ENCODE measurements at places on chromosomes 5 and 9.
A peak's percentile ranks its signal among the peaks of the same experiment; 100 is the strongest.

DNA sequence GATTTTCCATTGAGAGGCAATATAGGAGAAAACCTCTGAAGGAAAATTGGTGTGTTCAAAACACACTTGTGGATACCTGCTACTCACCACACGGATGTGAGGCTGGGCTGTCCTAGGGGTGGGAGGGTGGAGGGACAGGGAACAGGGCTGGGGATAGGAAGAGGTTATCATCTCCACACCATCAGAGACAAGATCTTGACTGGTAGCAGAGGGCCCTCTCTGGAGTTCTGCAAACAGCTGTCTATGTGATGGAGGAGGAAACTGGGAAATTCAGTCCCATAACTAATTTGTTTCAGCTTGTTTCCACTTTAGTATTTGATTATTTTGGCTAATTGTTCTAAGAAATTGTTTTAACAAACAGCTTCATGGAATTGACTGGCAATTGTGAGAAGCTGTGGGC lies 91.6 kb upstream of the FSTL4 start:
- no peak for DNase-seq

DNA sequence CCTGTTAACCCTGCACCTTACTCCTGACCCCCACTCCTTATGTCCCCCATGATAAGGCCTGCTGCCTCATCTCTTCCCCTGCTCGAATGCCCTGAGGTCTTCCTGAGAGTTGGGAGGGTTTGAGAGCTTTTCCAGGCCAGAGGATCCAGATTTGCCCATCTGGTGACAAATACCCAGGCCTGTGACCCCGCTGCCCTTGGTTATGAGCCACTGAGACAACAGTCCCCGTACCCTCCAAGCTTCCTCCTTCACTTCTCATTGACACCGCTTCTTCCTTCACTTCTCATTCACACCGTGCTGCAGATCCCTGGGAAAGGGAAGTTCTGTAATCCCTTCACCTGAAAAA lies 593 bp downstream of the GM2A start:
- DNase-seq: no peak

GRCh38 chr9:88143957-88144625 lies 5.8 kb upstream of the SPATA31C2 start:
- DNase-seq: no peak

GRCh38 chr5:115257981-115258380 lies 4.7 kb downstream of the PGGT1B start:
- no peak for DNase-seq

DNA sequence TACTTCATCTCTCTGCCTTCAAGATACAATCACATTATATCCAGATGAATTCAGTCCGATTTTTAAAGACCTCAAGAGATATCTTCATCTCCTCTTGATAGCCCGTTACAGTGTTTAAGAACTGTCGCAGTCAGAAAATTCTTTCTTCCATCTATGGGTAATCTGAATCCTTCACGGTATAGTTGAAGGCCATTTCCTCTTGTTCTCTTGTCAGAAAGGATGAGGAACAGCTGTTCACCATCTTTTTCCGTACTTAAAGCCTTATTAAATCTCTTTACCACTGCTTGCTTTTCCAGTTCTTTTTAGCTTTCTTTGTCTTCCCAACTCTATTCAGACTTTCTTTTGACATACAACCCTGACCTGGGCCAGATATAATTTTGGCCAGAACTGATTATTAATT lies 121.8 kb downstream of the XRCC4 start:
- DNase-seq: no peak

- no peak for DNase-seq
These were observed 303.7 kb downstream of the KCNN2 start for GRCh38 chr5:114665551-114665950.

DNA sequence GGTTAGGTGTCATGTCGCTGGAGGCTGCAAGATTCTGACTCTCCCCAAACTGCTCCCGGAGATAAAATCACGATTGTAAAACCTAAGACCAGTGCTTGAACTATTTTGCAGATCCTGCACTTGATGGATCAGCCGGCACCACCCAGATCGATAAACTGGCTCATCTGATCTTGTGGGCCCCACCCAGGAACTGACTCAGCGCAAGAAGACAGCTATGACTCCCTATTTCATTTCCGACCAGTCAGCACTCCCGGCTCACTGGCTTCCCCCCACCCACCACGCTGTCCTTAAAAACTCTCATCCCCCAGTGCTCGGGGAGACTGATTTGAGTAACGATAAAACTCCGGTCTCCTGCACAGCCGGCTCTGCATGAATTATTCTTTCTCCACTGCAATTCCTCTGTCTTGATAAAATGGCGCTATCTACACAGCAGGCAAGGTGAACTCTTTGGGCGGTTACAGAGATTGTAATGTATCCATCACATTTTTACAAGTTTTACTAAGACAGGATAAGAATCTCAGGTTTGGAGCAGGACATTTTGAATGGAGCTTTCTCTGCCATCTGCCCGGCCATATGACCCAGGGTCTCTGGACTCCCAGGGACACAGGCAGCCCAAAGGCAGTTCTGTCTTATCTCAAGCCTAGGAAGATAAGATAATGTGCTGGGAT lies 10.6 kb upstream of the PPP1R26 start:
- DNase-seq: peak; percentile 67

DNA sequence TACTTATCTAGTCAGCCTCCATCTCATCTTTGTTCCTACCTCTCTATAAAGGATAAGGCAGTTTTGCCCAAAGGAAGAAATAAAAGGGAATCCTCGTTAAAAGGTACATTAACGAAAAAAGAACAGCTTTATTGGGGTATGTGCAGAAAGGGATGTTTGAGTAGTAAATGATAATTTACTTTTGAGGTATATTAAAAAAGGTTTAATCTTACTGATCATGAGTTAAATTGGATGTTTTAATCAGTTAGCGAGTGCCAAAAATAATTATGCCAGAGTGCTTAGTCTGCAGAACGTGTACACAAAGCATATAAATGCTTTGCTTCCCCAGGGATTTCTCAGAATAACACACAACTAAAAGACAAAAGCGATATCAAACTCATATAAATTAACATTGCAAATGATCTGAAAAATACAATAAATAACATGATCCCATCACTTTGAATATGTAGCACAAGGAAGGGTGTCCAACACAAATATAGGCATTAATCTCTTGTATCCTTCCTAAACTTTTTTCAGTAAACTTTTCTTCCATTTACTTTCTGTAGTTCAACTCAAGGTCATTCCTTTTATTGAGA lies 865.0 kb downstream of the NR2F1-AS1 start:
- DNase-seq: no peak

DNA sequence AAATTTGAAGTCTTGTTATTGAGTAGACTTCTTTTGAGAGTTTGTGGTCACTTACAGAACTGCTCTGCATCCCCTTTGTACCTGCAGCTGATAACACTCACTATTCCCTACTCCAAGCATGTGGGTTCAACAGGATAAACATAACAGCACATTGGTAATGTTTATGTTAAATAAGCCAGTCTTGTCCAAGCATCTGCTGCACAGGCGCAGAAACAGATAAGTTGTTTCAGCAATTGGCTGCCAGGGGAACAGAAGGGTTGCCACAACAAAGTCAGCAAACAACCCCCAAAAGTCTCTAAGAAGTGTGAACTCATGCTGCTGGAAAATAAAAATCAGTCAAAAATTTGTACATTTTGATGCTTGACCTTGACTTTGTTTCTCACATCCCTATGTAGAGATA lies 174.6 kb downstream of the GDNF start:
- DNase-seq: no peak

DNA sequence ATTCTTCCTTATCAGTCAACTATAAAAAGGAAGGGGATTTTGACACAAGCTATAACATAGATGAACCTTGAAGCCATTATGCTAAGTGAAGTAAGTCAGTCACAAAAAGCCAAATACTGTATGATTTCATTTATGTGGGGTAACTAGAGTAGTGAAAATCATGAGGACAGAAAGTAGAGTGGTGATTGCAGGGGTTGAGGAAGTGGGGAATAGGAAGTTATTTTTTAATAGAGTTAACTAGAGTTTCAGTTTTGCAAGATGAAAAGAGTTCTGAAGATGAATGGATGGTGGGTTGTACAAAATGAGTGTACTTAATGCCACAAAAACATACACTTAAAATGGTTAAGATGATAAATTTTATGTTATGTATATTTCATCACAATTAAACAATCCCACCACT lies 65.4 kb upstream of the FAM174A start:
- DNase-seq: no peak

DNA sequence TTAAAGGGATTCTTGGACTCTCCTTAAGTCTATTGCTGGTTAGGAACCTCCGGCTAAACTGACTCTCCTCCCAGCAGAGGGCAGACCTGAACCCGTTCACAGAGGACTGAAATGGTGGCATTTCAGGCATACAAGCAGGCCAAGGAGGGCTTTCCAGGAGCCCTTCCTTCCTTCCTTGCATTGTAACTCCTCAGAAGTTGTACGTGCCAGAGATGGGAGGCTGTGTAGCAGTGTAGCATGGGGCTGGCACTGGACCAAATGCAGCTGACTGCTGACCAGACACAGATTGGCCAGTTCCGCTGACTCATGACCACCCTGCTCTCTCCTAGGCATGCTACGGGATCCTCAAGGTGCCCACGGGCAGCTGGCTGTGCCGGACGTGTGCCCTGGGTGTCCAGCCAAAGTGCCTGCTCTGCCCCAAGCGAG lies 36.4 kb downstream of the JADE2 start:
- DNase-seq: no peak

- DNase-seq: peak; percentile 78
These were observed at the start of gene FAM200C for GRCh38 chr5:160399402-160400353. Gene FAM200C (minus strand): TSS chr5:160400054. CDS start chr5:160395490, 4,564 bp downstream.

GRCh38 chr9:6229619-6230018 lies 14.0 kb downstream of the IL33 start:
- no peak for DNase-seq

- DNase-seq: no peak
These were observed 81.3 kb downstream of the SMARCA2 start for GRCh38 chr9:2096376-2096970.

DNA sequence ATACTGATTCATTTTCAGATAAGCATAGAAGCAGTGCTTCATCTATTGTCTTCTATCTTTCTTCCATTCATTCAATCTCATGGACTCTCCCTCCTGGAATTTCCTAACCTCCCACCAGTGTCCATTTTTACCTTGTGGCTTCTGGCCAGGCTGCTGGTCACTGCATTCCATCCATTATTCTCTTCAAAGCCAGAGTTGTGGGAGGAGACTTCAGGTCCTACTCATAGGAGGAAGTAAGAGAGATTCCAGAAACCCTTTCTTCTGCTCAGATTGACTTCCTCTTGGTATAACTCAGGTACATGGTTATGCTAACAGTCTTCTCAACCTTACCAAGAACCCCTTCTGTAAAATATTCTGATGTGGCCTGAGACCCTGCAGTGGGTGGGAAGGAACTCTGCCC lies 153.3 kb upstream of the SLC12A2 start:
- DNase-seq: no peak

DNA sequence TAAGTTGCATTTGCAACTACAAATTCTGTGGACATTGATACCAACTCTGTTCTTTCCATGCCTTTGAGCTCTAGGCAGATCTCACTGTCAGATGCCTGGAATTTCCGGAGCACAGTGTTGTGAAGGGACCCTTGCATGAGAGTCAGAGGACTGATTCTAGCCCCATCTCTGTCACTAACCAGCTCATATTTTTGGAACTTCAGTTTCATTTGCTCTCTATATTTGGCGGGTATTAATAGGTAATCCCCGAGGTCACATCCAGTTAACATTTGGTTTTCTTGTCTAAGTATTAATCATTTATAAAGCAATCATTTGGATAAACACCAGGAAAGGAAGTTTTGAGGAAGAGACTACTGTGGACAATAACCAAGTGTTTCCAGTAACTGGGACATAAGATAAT lies 115.7 kb downstream of the MAN2A1 start:
- DNase-seq: no peak

- no peak for DNase-seq
These were observed 691.8 kb downstream of the MTRR start for GRCh38 chr5:8560776-8561175.

GRCh38 chr5:142735323-142736246 lies 34.6 kb upstream of the ARHGAP26 start:
- DNase-seq: no peak

DNA sequence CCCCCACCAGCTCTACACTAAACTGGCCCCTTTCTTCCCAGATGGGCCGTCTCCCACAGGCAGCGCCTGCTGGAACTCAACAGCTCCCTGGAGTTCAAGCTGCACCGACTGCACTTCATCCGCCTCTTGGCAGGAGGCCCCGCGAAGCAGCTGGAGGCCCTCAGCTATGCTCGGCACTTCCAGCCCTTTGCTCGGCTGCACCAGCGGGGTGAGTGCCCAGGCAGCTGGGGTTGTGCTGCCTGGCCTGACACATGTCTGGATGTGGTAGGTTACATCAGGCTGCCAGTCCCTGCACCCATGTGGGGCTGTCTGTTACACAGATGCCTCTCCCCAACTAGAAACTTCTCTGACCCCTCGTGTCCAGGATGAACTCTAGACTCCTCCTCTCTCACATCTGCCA lies 9.8 kb downstream of the NHP2 start:
- DNase-seq: no peak

GRCh38 chr9:136051453-136051836 lies 43.6 kb downstream of the NACC2 start:
- no peak for DNase-seq

DNA sequence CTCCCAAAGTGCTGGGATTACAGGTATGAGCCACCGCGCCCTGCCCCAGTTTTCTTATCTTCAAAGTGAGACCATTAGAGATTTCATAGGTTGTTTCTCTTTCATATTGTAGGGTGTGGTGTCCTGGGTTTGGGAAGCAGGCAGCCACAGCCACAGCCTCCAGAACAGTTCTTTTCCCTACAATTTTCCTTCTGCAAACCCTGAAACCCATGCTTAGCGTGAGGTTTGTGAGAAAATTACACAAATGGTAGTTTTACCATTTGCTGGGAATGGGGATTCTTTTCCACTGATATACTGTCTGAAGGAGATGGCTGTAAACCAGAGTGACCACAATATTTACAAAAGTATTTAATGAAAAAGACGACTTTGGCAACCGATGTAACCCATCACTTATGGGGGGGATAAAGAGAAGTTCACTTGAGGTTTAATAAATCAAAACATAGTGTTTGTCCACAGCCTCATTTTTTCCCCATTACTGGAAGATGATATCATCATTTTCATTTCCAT lies 26.7 kb upstream of the ECM2 start:
- DNase-seq: no peak

DNA sequence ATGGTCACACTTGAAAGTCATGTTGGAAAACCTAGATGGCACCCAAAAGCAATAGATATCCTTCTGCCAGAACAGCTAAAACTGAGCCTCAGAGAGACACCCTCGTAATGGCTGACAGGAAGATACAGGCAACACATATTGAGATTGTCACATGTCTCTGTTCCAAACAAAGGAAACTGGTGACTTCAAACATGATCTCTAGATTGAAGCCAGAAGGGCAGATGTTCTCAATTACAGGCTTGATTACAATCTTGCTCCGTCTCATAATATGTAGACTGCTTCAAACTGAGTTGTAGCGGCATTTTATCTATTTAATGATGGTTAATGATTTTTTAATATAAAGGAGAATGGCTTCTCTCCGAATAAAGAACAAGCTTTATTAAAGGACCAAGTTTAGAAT lies 774.3 kb downstream of the KCTD16 start:
- DNase-seq: no peak

GRCh38 chr9:90600029-90600428 lies 42.6 kb downstream of the DIRAS2 start:
- DNase-seq: no peak

All from stimulated activated CD4-positive, alpha-beta T cell treated with anti-CD3 and anti-CD28 coated beads, Interleukin-1b, Interleukin-23, amount 100 ng/mL, for 48 hours (primary cell).